ENCODE measurements at places on chromosomes 5 and 9.

- DNase-seq = no peak
Observed at GRCh38 chr9:136546697-136547501, 1.1 kb upstream of the NOTCH1 start.

DNA sequence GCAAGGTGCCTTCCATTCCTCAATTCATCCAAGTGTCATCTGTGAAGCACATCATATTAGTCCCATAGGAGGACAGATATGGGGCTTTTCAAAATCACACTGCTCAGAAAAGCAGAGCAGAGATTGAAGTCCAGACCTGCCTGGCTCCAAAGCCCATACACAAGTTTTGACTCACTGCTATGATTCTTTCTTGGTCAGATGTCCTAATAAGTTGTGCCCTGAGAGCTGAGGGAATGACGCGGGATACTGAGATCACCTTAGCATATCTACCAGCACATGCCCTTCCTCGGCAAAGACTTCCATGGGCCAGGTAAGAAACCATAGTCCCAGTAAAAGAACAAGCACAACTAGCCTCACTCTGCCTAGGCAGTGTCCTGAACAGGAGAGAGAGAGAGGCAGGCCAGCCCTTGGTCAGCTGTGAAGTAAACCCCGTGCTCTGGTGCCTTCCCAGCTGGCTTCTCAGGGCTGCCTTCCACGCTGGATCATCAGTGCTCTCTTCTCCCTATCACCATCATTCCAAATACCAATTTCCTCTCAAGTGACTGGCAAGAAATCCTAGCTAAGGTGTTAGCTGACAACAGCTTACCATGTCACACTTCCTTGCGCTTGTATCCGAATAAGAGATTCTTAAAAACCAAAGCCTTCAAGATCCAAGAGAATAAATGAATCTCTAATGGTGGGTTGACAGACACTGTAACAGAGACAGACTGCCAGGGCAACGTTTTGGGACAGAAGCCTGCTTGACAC, 73.2 kb downstream of the SIL1 start:
- no peak for DNase-seq

GRCh38 chr9:97895695-97896332, 26.5 kb downstream of the TRMO start:
- peak; percentile 29 for DNase-seq

DNA sequence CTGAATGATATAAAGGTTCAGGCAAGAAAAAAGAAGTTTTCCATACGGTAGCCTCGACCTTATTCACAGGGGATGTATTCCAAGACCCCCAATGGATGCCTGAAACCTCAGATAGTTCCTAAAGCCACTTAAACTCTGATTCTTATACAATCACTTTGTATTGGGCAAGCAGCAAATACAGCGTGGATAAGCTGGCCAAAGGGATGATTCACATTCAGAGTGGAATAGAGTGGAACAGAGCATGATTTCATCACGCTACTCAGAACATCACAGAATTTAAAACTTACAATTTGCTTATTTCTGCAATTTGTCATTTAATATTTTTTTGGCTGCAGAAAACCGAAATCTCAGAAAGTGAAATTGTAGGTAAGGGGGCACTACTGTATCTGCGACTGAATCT, 40.5 kb upstream of the CDH18 start:
- no peak for DNase-seq

GRCh38 chr5:36900283-36900682, 23.7 kb downstream of the NIPBL start:
- DNase-seq = no peak

DNA sequence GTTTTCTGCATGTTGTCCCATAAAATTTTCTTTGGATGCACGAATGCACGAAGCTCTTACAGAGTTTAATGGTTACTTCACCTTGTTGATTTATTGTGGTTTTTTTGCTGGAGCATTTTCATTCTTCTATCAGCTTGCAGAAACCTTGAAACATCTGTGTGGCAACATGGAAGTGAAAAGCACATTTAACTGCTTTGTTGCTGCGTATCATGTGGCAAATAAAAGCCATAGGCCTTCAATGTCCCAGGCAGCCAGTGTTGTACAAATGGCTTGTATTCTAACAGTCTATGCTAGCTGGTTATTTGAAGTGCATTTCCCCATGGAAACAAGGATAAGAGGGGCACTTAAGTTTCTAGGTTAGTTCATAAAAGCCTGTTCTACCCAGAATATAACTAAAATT, 42.5 kb upstream of the RASGRF2 start:
- no peak for DNase-seq

Measured in DMS 273 treated with DMSO at 0.1 percent for 48 hours (cell line).